ENCODE measurements at places on chromosomes 2 and 18.

GRCh38 chr2:237858294-237859081 is 935 bp upstream of the RAMP1 start:
- DNase-seq = peak; percentile 64

GRCh38 chr2:189408294-189408693 is 33.0 kb upstream of the WDR75 start:
- no peak for DNase-seq

- no peak for DNase-seq
These were observed 4.3 kb downstream of the IGFBP2 start for GRCh38 chr2:216637472-216637871.

DNA sequence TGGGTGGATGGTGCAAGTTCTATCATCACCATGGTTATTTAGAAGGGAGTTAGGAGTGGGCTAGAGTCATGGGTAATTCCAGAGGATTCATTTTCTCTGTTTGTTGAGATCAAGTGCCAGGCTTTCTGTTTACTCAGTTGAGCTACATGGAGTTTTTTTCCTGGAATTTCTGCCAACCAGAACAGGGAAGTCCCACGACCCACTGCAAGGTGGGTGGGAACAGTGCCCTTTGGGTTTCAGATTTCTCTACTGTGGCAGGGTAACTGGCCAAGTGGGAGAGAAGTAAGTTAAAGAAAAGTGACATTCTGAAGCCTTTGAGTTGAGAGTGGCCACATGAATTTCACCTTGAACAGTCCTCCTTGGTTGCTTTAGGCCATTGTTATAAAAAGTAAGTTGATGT is 138.9 kb downstream of the SLC39A10 start:
- no peak for DNase-seq

DNA sequence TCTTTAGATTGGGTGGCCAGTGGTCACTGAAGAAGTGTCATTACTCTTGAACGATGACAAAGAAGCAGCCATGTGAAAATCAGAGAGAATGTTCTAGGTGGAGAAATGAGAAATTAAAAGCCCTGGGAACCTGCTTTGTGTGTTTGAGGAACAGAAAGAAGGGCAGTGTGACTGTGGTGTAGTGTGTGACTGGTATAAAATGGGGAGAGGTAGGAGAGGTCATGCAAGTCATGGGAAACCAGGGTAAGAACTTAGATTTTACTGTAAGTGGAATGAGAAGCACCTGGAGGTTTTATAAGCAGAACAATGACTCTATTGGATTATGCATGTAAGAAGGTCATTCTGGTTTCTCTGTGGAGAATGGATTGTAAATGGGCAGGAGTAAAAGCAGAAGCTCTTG is 12.2 kb downstream of the ICOS start:
- DNase-seq = no peak

All from muscle of arm (tissue), 14 donors.